Nucleus accumbens (tissue), 56 donors: ENCODE measurements at places on chromosomes 1 and 21.
A peak's percentile ranks its signal among the peaks of the same experiment; 100 is the strongest.

GRCh38 chr1:228150461-228151179 is 890 bp downstream of the GJC2 start:
- peak; percentile 49 for DNase-seq

DNA sequence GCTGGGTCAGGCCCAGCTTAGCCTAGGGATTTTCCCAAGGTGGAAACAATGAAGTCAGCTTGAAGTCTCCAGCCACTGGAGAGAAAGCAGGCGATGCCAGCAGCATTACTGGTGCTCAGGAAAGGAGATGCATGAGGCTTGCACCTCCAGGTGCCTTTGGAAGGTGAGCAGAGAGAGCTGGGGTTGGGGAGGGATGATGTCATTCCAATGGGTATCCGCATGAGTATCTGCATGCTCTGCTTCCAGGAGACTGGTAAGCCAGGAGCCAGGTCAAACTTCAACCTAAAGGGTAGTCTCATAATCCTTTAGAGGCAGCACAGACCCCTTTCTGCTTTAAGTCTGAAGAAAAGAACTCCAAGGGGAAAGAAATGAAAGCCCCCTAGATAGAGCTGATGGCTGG is 68.8 kb downstream of the KDM1A start:
- no peak for DNase-seq

- no peak for DNase-seq
These were observed 33.2 kb upstream of the PDE4B start for GRCh38 chr1:65759516-65759915.

GRCh38 chr1:219126377-219126776 is 47.3 kb upstream of the LYPLAL1 start:
- DNase-seq, result no peak

GRCh38 chr1:206992790-206993189 is 22.5 kb upstream of the FCAMR start:
- no peak for DNase-seq

GRCh38 chr1:153936011-153936802 is 10.3 kb downstream of the DENND4B start:
- DNase-seq, result no peak

GRCh38 chr1:224170748-224171478 is 12.1 kb upstream of the DEGS1 start:
- no peak for DNase-seq

GRCh38 chr1:165439330-165439729 is 5.6 kb downstream of the RXRG start:
- no peak for DNase-seq

DNA sequence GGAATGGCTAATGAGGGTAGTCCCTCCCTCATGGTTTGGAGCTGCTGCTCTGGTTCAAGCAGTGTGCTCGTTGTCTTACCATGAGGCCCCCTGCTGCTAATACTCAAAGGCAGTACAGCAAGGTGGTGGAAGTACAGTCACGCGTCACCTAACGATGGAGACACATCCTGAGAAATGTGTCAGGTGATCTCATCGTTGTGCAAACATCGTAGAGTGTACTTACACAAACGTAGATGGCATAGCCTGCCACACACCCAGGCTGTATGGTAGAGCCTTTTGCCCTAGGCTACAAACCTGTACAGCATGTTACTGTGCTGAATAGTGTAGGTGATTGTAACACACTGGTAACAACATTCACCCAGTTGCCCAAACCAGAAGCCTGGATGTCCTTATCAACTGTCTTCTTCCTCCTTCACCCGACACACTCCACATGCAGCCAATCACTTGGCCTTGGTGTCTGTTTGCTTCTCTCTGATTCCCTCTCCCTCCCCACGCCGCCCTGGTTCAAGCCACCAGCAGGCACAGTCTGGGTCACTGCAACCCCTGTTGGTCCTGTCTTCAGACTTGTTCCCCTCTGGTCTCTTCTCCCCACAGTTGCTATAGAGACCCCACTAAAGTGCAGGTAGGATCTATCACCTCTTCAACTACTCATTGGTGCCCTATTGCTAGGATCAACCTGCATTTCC is 6.0 kb upstream of the KCNA2 start:
- DNase-seq, result no peak

DNA sequence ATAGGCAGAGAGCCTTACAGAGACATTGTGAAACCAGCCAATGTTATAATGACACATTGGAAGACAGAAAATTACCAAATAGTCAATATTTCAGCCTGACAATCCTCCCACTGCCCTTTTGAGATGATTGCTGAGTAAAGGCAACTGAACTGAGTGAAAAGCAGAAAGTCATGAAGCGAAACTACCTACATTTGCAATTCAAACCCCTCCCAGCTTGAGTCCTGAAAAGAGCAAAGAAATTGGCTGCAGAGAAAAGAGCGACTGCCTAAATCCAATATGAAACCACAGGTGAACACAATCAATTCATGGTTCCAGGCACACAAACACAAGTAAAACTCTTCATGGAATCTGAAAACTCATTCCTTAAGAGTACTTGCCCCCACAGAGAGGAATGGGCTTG is 143.4 kb upstream of the CHRM3 start:
- no peak for DNase-seq

DNA sequence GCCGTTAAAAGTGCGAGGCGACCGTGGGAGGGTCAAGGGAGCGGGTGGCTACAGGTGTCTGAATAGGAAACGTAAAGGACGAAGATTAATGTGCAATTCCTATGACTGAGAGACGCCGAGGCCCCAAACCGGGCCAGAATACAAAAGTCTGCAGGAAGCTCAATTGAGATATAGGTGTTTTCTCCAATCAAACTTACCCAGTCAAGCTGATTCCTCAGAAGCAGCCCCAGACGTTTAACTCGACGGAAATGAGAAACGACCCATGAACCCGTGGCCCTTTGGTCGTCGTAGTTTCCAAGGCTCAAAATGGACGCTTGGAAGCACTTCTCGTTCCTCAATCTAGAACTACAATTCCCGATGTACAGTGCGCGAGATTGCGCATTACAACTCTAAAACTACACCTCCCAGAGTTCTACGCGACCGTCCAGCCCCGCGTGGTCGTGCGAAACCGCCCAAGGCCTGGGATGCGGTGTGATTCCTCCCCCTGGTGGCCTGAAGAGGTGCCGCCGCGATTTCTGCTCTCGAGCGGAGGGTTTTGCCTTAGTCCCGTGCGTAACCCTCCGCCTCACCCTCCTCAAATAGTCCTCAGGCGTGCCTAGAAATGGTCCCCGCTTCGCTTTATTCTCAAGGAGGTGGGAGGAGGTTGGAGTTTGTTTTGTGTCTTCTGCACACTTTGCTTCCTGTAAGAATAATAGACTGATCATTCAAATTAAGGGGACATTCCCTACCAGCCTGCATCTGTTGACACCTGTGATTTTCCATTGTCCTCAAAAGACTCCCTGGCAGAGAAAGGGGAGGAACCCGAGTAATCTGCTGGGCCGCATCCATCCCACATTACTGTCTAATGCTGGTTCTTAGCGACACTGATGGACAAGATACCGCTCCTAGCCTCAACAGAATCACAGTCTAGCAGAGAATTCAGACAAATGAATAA is at the start of gene PAFAH2:
Gene PAFAH2 (minus strand): TSS at position 236 of the 934 bp plus-strand sequence. CDS start 7,247 bp downstream, outside the sequence.
- peak; percentile 95 for DNase-seq

GRCh38 chr1:212718499-212718898 is 18.9 kb upstream of the BATF3 start:
- DNase-seq, result no peak

- no peak for DNase-seq
These were observed 20.2 kb downstream of the PCSK9 start for GRCh38 chr1:55059302-55060132.

- no peak for DNase-seq
These were observed 106.3 kb upstream of the HMCN1 start for GRCh38 chr1:185627761-185628501.

- no peak for DNase-seq
These were observed 21.3 kb upstream of the KCNQ4 start for GRCh38 chr1:40762144-40762923.

GRCh38 chr1:202165942-202166843 is 5.8 kb upstream of the PTPN7 start:
- DNase-seq, result no peak

DNA sequence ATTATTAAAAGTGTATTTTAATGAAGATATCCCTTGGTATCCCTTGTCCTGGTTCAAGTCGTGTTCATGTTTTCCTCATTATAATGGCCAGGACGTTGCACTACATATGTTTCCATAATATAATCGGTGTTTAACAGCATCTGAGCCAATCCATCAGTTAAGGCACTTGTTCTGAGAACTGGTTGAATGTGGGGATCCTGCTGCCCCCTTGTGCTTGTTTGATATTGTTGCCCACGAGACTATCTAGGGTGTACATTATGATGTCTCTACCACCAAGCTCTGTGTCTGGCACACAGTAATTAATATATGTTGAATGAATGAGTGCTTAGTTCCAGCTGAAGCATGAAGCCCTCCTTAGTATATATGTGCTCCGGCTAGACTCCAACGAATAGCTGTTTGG is 193.0 kb downstream of the CACNA1E start:
- peak; percentile 5 for DNase-seq

DNA sequence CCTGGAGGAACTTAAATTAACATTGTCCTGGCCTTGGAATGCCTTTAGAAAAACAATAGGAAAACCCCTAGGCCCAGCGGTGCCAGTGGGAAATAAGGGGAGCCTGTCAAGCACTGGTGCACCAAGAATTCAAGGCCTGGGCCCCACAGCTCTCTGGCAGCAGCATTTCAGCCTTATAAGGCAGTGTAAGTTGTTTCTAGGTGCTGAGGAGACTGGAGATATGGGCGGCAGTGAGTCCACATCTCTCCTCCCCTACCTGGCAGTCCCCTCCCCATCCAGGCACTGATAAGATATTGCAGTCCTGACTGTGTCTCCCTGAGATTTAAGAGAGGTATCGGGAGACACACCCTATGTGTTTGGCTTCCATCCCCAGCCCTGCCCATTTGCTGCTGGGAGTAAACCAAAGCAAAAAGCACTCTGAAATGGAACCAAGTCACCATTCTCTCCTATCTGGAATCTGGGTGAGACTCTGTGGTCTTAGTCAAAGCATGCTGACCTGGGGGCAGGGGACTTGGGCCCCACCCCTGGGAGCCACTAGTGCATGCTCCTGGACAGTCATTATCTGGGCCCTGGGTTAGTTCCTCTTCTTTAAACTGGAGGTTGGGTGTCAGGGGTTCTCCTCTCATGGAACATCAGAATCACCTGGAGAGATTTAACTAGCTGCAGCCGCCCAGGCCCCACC is 30.5 kb downstream of the DEGS1 start:
- DNase-seq, result no peak

- DNase-seq, result no peak
These were observed 27.3 kb upstream of the RNF19B start for GRCh38 chr1:32991819-32992488.

- DNase-seq, result no peak
These were observed 130.1 kb downstream of the SIM2 start for GRCh38 chr21:36828891-36829515.
